ENCODE measurements at places on chromosomes 12 and 14.
A peak's percentile ranks its signal among the peaks of the same experiment; 100 is the strongest.

DNA sequence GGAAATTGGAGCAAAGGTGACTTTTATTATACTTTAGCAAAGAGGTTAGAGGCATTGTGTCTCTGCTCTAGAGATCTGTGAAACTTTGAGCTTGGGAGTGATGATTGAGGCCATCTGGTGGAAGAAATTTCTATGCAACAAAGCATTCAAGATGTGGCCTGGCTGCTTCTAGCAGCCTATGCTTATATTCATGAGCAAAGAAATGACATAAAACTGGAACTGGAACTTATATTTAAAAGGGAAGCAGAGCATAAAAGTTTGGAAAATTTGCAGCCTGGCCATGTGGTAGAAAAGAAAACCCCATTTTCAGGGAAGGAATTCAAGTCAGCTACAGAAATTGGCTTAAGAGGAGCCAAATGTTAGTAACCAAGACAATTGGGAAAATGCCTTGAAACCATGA is 70.4 kb downstream of the SDR9C7 start:
- DNase-seq, result no peak

- no peak for DNase-seq
These were observed 297.0 kb downstream of the PRKD1 start for GRCh38 chr14:29630566-29631160.

GRCh38 chr12:28770322-28770721 is 378.8 kb upstream of the FAR2 start:
- DNase-seq, result no peak

DNA sequence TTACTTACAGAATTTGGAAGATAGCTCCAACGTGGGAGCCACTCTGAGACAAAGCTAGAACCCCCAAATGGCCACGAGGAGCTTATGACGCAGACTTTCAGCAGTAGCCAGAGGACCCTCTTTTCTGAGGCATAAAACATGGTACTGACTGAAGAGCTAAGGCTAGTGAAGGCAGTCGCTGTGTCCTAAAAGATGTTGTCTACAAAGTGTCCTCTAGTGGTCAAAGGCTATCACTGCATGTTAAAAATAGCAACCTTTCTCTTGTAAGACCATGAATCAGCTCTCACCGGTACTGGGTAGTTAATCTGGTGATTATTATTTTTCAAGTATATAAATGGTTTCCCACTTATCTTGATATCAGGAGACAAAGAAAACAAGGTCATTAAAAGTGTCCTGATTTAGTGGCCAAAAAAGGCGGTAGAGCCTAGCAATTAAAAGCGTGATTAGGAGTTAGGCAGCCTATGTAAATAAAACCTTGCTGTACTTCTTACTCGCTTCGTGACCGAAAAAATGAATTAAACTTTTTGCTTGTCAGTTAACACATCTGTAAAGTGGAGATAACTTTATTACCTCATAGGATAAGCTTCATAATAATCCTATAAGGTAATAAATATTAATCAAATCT is 47.0 kb upstream of the LGR5 start:
- peak; percentile 73 for DNase-seq

GRCh38 chr12:65949971-65950370 is 125.7 kb downstream of the HMGA2 start:
- DNase-seq, result no peak

GRCh38 chr14:64680013-64680713 is 24.1 kb upstream of the PLEKHG3 start:
- no peak for DNase-seq

DNA sequence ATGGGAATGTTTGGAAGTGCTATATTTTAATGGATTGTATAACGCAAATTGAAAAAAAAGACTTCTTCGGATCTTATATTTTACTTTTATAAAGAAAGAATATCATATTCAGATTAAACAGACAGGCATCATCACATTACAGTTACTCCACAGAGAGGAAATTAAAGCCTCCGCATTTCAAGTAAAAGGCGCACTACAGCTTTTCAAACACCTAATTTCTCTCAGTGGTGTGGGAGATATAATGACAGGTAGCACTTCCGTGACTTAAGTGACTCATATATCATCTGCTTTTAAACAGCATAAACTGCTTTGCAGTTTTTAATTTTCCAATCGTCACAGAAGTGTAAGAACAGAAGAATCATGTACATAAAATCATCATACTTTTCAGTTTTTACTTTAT is 751.4 kb downstream of the FSCB start:
- no peak for DNase-seq

DNA sequence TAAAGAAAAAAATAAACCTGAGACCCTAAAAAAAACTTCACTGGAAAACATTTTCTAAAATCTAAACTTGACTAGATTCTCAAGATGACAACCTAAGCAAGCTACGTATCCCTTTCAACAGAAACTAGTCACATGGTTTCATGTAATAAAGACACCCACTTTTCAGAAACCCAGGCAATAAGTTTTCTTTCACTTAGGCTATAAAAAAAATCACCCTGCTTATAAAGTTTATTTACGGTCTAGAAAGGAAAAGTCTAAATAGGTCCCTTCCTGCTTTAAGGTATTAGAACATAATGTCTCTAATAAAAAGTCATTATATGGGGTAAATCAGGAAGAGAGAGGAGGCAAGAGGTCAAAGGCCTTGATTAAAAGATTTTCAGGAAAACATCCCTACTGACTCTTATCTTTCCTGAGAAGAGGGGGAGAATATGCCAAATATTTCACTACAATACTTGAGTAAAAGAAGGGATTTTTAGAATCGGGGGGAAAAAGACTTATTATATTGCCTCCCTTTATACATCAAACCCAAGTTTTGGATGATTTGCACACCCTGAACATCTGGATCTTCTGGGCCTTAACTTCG is 9.5 kb downstream of the CLIP1 start:
- DNase-seq, result no peak

DNA sequence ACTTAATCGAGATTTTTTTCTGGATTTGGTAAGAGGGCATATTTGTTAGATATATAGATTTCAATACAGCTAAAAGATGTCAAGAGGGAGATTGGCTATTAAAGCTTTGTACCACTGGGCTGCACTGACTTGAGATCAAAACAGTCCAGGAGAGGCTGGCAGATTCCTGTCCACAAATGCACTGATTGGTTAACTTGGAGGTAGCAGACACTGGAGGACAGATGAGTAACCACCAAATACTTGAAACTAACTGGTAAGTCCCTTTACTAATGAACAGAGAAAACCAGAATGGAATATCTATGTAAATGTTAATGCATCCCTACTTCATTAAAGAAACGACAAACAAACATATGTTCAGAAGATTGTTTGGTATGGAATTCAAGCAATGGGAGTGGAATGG is 416.6 kb downstream of the LRIG3 start:
- no peak for DNase-seq

DNA sequence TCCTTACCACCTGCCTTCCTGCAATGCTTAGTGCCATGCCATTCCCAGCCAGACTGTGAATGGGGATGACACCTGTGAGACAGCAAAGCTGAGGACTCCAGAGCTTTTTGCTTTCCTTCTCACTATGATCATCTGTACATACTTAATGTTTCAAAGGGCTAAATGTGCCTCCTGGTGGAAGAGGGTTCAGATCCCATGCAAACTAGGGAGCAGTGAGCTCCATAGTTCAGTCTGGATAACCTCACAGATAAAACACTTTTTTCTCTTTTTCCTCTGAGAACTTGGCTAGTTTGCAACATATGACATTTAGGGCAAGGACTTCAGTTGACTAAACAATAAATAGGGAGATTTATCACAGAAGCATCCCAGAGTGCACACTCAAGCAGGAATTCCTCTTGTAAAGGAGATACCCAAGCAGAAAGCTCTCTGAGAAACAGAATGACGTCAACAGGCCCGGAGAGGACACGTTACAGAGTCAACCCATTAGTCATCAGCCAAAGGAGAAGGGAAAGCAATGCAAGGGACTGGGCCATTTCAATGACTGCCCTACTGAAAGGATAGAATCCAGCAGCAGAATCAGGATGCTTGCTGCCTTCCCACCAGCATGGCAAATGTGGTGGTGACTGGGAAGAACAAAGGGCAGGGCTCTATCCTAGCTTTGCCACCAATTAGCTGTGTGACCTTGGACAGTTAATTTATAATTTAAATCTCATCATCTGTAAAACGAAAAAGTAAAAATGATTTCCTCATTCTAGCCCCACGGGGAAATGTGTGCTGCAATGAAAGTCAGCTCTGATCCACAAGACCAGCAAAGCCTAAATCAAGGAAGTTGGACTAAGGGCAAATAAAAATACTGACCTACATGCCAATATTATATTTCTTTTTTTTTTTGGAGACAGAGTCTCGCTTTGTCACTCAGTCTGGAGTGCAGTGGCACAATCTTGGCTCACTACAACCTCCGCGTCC is 80.8 kb upstream of the ACTN1 start:
- no peak for DNase-seq

GRCh38 chr12:72264548-72265175 is 7.5 kb upstream of the TRHDE start:
- DNase-seq, result no peak

DNA sequence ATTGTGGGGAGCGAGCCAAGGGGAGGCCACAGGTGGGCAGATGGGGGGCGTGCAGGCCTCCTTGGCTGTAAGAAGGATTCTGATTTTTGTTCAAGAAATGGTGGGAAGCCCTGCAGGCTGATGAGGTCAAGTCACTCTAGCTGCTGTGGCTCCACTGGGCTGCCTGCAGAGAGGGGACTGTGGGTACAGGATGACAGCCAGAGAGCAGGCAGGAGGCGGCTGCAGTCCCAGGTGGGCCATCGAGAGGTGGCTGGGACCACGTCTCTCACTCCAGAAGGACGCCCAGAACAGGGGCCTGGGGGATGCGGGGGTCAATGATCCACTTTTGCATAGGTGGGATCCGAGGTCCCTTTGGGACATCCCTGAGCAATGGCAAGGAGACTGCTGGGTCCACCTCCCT is 9.1 kb downstream of the NCOR2 start:
- no peak for DNase-seq

- peak; percentile 47 for DNase-seq
These were observed 11.1 kb downstream of the SSH1 start for GRCh38 chr12:108846290-108846701.

- peak; percentile 3 for DNase-seq
These were observed 18.2 kb upstream of the RD3L start for GRCh38 chr14:103960457-103961055.

GRCh38 chr14:105275267-105275946 is 25.4 kb downstream of the BRF1 start:
- DNase-seq, result no peak

DNA sequence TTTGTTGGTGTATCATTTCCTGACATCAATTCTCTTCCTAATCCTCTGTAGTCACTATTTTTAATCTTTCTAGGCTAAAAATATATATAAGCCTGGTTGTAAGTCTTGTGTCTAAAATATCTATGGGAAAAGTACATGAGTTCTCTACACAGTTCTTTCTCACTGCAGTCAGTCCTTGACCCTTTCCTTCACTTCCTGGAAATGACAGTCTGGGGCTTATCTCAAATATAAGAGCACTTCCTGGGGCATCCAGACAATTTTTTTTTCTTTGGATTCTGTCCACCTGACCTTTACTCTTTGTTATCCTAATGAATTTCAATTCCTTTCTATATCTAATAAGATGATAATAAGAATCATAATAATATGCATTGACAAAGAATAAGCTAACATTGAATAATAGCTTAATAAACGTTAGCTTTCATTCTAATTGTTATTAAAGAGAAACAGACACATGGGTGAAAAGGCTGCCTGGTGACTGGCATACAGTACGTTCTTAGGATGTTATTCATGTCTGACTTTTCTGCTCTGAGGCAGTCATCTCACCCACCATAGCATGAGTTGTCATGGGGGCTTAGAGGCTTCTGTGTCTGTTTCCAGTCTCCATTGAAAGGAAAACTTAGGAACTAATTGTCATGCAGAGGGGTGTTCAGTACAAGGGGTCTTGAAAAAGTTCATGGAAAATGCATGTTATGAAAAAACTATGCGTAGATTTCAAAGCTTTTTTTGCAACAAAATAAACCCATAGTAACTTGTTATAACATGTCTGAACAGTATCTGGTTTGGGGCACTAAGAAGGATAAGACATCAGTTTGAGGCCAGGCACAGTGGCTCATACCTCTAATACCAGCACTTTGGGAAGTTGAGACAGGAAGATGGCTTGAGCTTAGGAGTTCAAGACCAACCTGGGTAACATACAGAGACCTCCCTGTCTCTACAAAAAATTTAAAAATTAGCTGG is 66.2 kb upstream of the DNM1L start:
- DNase-seq, result no peak

GRCh38 chr14:44785096-44785495 is 176.7 kb downstream of the KLHL28 start:
- DNase-seq, result no peak

GRCh38 chr12:40831916-40832315 is 139.7 kb downstream of the CNTN1 start:
- no peak for DNase-seq

GRCh38 chr12:132043216-132043615 is 93.5 kb downstream of the EP400 start:
- DNase-seq, result no peak

DNA sequence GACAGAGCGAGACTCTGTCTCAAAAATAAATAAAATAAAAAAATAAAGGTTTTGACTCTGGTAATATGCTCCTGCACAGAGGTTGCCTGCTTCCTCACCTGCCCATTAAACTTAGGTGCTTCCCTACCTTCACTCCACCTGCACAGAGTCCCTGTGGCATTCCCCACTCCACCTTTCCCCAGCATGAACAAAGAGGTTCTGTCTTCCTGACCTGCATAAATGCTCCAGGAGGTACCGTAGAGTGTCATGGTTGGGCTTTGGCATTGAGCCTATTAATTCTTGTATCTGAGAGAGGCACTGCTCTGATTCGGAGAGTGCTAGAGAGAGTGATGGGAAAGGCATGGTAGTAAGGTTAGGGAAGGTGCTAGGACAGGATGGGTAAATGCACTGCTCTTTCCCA is 6.3 kb downstream of the ARHGAP9 start:
- no peak for DNase-seq

GRCh38 chr12:133038118-133038709 is 905 bp downstream of the ZNF84 start:
- no peak for DNase-seq

DNA sequence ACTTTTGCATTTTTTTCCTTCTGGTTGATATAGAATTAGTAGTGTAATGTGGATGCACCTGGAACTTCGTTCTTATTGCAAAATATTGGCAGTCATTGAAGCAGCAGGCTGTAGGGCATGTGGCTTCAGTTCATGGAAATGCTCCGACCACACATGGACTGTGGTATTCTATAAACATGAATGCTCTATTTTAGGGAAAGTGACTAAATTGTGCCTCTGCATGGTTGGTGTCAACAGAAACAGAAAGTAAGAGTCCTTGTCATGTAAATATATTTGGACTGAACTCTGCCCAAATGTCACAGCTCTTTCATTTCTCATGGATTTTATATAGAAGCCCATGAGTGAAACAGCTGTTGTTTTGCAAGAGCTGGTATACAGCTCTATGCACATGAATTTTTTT is 917.0 kb downstream of the LRFN5 start:
- DNase-seq, result no peak

DNA sequence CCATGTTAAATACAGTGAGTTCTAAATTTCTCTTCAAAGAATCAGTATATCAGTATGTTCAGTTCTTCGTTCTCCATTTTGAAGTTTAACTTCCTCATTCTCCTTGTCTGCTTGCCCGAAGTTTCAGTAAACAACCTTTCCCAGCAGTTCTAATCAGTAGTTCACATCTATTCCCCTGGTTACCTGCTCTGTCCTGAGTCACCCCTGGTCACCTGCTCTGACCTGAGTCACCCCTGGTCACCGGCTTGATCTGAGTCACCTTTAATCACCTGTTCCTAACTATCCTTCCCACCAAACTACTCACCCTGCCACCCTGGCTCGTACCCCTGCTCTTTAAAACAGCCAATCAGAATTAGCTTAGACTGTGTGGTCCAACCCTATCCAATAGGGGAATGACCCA is 9.4 kb upstream of the OR10G3 start:
- DNase-seq, result no peak

All from spinal cord (tissue), 10 donors.